ENCODE measurements at places on chromosomes 3 and 15. TPM values are rescaled to one million over a fixed set of nuclear protein-coding genes. Genes with fewer than 3 reads are reported as not detected.

LIPH gene
- polyA plus RNA-seq, result 0.40 TPM

SNX22 gene
- 2.3 TPM for polyA plus RNA-seq

SPESP1 gene
- polyA plus RNA-seq, result 10.1 TPM

RTP1 gene
- polyA plus RNA-seq, result not detected

SEMA5B gene
- 0.99 TPM for polyA plus RNA-seq

CD96 gene
- polyA plus RNA-seq, result 1.5 TPM

SLC12A1 gene
- polyA plus RNA-seq, result 0.03 TPM

NANOGP8 gene
- not detected for polyA plus RNA-seq

MGLL gene
- 48.1 TPM for polyA plus RNA-seq

TMEM40 gene
- polyA plus RNA-seq, result 1.5 TPM

DPPA4 gene
- 0.20 TPM for polyA plus RNA-seq

RBMS3 gene
- 9.6 TPM for polyA plus RNA-seq

C3orf20 gene
- polyA plus RNA-seq, result not detected

PLAAT1 gene
- polyA plus RNA-seq, result 4.0 TPM

UBA5 gene
- 89.2 TPM for polyA plus RNA-seq

BFSP2 gene
- not detected for polyA plus RNA-seq

ACP3 gene
- 0.91 TPM for polyA plus RNA-seq

TMC3 gene
- 0.08 TPM for polyA plus RNA-seq

C2CD4B gene
- polyA plus RNA-seq, result 3.6 TPM

MELTF gene
- 2.1 TPM for polyA plus RNA-seq

CAPN3 gene
- 72.9 TPM for polyA plus RNA-seq

GRAMD1C gene
- polyA plus RNA-seq, result 8.3 TPM

SPSB4 gene
- polyA plus RNA-seq, result 1.1 TPM

ETV5 gene
- 19.4 TPM for polyA plus RNA-seq

GOLGA8G gene
- under 0.01 TPM for polyA plus RNA-seq

ERICH6 gene
- not detected for polyA plus RNA-seq

GRM2 gene
- 0.48 TPM for polyA plus RNA-seq

CD276 gene
- polyA plus RNA-seq, result 78.7 TPM

LOXL1 gene
- 22.5 TPM for polyA plus RNA-seq

Measured in adrenal gland (tissue), 19 donors.